ENCODE measurements at places on chromosomes 5 and 9. TPM values are rescaled to one million over a fixed set of nuclear protein-coding genes. Genes with fewer than 3 reads are reported as not detected.

DNA sequence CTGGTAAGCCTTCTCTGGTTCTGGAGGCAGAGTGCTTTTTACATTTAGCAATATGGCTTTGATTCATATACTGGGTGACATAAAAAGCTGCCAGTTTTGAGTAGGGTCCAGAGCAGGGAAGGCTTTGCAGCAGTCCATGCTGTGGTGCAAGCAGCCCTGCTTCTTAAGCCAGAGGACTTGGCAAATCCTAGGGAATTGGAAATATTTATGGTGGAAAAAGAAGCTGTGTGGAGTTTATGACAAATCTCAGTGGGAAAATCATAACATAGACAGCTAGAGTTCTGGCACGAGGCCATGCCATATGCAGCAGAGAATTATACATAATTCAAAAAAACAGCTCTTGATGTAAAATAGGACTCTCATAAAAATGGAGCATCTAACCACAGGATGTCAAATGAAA lies 536.4 kb downstream of the RASEF start:
- no peak for DNase-seq

Gene GABRG2
- 0.47 TPM for polyA plus RNA-seq

Gene SPATA31C1
- not detected for polyA plus RNA-seq

DNA sequence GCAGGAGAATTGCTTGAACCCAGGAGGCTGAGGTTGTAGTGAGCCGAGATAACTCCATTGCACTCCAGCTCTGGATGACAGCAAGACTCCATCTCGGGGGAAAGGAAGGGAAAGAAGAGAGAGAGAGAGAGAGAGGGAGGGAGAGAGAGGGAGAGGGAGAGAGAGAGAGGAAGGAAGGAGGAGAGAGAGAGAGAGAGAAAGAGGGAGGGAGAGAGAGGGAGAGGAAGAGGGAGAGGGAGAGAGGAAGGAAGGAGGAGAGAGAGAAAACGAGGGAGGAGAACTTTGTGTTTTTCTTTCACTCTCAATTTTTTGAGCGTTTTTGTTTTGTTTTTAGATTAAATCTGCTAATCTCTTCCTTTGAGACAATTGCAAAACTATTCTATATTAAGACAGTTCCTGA lies 46.9 kb downstream of the SPEF2 start:
- no peak for DNase-seq

GRCh38 chr5:72137826-72138409 lies 30.6 kb downstream of the MAP1B start:
- no peak for DNase-seq

Gene WASHC1
- 20.9 TPM for polyA plus RNA-seq

Gene NIM1K
- 0.42 TPM for polyA plus RNA-seq

Gene FCN2
- polyA plus RNA-seq = 0.12 TPM

Gene STOM
- 44.6 TPM for polyA plus RNA-seq

Gene EIF4E1B
- polyA plus RNA-seq = not detected
